ENCODE measurements at places on chromosomes 7 and 10. TPM values are rescaled to one million over a fixed set of nuclear protein-coding genes. Genes with fewer than 3 reads are reported as not detected.
A peak's percentile ranks its signal among the peaks of the same experiment; 100 is the strongest.

DNA sequence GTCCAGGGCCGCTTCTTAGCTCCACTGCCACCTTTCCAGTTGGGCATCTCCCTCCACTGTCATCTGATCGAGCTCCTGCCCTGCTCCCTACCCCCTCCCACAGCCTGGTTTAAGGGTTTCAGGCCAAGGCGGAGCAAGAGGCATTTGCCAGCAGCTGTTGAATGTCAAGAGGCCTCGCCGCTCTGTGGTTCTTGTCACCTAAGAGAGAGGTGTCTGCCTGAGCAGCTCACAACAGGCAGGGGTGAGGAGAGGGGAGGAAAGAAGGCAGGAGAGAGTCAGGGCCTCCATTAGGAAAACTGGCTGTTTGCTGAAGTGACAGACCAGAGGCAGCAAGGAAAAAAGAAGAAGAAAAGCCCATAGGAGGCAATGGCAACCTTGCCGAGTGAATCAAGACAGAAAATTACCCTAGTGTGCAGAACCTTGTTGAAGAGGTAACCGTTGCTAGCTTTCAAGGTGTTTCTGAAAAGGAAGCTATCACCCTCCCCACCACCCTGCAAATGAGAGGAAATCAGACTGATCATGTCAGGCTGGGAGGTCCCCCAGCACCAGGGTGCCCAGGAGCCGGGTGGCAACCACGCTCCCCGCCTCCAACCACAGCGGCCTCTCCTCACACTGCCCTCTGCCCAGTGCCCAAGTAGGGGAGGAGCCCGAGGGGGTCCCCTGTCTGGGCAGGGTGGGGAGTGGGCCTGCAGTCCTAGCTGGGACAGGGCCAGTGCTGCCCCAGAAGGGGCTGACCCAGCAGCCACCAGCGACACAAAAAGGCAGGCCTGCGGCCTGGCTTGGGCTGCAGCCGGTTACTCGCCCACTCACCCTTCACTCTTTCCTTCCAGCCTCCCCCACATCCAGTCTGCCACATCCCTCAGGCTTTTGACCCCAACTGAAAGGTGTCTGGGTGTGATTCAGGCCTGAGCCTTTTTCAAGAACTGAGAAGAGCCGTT is 7.1 kb downstream of the GATA3 start:
- no peak for DNase-seq

DNA sequence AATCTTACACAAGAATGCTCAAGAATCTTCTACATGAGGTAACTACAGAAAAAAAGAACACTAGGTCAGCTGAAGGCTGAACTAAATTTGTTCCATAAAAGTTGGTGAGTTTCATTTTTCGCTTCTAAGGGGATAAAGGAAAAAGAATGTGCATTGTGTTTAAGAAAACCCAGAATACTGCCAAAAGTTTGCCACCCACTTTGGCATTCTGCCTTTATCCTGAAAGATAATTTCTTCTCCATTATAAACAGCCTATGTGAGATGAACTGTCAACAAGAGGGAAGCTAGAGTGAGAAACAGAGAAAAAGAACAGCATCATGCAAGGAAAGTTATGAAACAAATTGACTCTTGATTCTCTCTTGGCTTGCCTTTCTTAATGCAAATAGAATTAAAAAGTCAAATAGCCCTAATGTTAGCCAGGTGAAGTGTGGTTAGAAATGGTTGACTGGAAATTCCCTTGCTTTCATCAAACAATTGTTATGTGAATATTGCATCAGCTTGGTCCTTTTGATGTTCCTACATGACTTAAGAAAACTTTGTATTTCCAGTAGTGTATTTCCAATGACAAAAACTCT is 25.8 kb downstream of the STEAP1 start:
- no peak for DNase-seq

- DNase-seq: peak; percentile 61
Observed at GRCh38 chr10:112803961-112804401, 146.1 kb upstream of the TCF7L2 start.

- DNase-seq: no peak
Observed at GRCh38 chr10:104892879-104893617, 252.0 kb downstream of the SORCS3 start.

DNA sequence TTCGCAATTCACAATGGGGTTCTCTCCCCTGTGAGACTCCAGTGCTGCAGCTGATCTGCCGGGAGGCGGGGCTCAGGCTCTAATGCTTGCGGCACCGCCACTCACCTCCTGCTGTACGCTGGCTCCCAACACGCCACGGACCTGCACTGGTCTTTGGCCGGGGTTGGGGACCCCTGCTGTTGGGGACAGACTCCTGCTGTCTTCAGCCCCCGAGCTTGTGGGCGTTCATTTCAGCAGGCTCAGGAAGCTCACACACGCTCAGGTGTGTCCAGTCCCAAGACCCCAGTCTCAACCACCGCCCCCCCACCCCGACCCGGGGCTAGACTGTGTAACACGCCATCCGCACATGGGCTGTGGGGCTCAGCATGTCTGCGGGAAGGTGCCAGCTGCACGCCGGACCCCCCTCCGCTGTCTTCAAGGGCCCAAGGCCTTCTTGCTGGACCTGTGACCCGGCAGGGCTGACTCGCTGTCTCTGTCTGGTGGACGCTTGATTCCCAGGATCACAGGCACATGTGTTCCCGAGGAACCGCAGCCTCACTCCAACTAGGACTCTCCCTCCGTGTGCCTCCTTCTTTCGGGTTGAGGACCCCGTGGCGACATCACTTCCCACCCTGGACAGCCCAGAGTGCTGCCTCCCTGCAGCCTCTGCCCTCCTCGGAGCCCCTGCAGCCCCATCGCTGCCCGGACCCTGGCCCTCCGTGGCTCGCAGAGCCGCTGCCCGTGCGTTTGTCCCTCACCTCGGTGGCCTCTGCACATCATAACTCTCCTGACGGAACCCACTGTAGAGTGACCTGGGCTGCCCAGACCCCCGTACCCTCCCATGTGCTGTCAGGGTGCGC is 106.4 kb downstream of the DNAJB6 start:
- DNase-seq: no peak

DNA sequence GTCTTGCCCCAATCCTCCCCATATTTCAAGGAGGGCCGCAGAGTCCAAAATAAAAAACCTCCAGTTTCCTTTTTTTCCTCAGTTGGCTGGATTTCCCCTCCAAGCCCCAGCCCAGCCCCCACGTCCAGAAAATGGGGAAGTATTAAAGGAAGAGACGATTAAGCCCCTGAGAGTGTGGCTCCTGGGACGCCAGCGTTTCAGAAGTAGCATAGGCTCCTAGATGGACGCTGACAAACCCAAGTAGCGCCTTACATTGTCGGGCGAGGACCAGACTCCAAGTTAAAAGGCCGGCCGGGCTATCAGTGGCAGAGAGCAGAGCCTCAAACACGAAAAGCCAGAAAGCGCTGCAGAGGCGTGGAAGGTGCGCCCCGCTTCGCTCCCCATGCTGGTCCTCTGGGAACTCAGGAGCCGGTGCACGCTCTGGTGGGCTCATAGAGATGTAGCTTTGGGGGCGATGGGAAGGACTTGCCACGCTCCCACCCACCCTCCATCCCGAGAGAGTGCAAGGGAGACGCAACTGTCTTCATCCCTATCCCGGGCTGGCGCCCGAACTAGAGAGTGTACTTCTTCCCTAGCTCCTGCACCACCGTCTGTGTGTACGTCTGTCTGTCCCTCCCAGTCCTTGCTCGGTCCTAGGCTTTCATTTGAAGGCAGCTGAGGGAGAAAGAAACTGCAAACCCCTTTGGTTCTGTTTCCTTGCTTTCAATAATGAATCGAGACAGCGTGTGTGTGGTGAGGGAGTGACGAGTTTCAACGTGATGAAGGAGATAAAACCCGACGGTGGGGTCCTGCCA is 6.3 kb upstream of the EMX2 start:
- peak; percentile 49 for DNase-seq

GRCh38 chr7:142913051-142913450 is 20.5 kb downstream of the TRPV5 start:
- DNase-seq: no peak

DNA sequence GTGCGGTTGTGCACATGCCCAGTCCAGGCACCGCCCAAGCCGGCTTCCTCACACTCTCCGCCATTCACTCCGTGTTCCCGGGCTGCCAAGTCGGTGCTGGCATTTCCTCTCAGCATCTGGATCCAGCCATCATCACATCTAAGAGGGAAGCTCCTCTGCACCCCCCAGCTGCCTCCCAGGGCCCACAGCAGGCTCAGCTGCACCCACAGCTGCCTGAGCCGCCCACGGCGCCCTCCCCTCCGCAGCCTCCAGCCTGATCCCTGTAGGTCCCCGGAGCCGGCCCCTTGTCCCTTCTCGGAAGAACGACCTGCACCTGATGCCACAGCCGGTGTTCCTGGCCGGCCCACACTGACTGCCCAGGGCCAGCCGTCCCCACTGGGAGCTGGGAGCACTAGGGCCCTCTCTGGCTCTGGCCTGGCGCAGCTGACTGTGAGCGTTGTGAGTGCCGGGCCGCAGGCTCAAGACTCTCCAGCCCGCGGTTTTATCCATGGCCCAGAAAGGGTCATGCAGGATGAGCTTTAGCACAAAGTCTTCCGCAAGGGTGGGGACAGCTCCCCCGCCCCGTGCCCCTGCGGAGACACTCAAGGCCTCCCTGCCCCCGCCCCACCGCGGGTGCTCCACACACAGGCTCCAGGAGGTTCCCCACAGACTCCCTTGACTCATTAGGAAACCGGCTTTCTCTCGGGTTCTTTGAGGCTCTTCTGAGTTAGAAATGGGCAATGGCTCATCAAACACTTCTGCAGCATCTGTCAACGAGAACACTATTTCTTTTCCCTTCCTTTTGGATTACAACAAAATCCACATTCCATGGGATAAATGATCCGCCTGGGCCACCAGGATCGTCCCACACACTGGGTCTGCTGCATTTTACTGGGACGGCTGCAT is 31.2 kb downstream of the CFAP46 start:
- no peak for DNase-seq

DNA sequence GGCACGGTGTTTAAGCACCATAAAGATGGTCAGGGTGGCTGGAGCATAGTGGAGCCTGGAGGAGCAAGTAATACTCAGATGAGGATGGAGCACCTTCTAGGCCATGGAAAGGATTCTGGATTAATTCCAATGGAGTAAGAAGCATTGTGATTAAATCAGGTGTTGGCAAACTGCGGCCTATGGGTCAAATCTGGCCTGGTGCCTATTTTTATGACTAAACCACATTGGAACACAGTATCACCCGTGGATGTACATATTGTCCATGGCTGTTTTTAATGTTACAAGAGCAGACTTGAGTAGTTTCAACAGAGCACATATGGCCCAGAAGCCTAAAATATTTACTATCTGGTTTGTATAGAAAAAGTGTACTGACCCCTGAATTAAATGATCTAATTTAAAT is 49.9 kb upstream of the TMEM248 start:
- DNase-seq: no peak

DNA sequence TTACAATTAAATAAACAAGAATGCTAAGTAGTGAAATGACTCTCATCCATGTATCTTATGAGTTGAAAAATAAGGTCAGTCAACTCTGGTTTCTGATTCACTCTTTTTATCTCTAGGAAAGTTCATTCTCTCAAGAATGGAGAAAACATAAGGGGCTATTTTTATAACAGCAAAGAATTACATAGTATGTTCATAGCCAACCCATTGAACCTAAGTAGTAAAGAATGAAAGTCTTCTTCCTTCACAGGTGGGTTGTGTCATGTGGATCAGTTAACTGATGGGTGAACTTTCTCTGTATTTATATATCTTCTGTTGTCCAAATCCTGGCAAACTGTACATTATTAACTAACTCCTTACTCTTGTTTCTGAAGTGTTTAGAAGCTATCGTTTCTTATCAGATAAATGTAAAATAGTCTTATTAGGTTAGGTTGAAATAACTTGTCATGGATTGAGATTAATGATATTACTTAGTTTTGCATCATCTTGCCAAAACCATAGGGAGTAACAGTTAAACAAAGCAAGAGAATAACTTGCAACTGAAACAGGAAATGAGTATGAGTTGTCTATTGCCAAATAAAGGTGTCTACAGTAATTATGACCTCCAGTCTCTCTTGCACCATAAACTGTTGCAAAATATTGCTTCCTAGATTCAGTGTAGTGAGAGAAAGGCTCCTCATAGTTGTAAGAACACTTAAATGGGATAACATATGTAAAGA is 86.8 kb downstream of the ANKRD7 start:
- DNase-seq: no peak

GRCh38 chr10:68096913-68097516 is 12.3 kb upstream of the MYPN start:
- DNase-seq: peak; percentile 56

DNA sequence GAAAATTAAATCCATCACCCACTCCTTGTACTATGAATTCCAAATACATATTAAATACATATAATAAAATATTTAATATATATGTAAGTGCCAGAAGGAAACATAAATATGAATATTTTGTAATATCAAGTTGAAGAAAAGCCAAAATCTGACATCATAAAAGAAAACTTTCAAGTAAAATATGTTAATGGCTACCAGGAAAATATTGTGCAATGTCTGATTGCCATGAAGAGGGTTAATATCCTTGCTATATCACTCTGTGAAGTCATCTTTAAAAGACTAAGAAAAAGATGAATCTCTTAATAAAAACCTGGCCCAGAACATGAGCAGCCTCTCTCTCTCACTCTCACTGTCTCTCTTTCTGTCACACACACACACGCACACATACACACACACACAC is 130.2 kb downstream of the EGFR start:
- DNase-seq: no peak

DNA sequence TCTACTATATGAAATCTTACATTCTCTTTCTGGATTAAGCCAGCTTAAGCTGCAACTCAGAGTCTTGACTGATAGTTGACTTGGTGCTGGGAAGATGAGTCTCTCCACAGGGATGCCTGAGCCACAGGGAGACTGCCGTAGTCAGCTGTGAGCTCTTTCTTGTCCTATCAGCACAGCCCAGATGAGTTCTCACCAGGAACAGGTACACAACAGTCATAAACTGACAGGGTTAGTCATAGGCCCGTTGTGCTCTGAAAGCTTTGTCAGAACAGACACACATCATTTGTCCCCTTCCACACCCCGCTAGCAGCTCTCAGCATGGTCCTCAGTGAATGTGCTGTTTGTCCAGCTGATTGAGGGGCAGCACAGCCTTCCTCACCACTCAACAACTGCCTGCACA is 221.6 kb downstream of the RPS24 start:
- DNase-seq: no peak

DNA sequence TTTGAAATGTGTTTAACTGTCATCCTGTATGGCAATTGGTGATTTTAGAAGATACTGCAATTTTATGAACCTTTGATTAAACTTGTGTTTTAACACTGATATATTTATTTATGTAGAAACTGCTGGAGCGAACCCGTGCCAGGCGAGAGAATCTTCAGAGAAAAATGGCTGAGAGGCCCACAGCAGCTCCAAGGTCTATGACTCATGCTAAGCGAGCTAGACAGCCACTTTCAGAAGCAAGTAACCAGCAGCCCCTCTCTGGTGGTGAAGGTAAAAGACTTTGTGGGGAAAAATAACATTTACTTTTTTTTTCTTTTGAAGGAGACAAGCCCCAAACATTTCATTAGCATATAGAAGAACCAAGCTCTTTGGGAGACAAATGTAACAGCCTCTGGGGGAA is 6.5 kb downstream of the ANLN start:
- DNase-seq: no peak

The TMEM26 gene
- 0.08 TPM for polyA plus RNA-seq

The FAM131B gene
- 0.08 TPM for polyA plus RNA-seq

The NODAL gene
- polyA plus RNA-seq: not detected

The CALHM3 gene
- polyA plus RNA-seq: 1.5 TPM

The CYP2E1 gene
- polyA plus RNA-seq: 9.9 TPM

The WNT2 gene
- 0.05 TPM for polyA plus RNA-seq

The TBXAS1 gene
- polyA plus RNA-seq: 1.5 TPM

The ELOVL3 gene
- not detected for polyA plus RNA-seq

The NPSR1 gene
- not detected for polyA plus RNA-seq

The LRRTM3 gene
- polyA plus RNA-seq: 2.5 TPM

The SPACDR gene
- 0.68 TPM for polyA plus RNA-seq

The VENTX gene
- 0.66 TPM for polyA plus RNA-seq

The GRM3 gene
- polyA plus RNA-seq: not detected
